ENCODE measurements at places on chromosomes 3 and 15.

- DNase-seq: no peak
Observed at GRCh38 chr3:126945171-126945721, 37.7 kb upstream of the PLXNA1 start.

GRCh38 chr3:64267721-64268604 lies 42.7 kb upstream of the PRICKLE2 start:
- no peak for DNase-seq

DNA sequence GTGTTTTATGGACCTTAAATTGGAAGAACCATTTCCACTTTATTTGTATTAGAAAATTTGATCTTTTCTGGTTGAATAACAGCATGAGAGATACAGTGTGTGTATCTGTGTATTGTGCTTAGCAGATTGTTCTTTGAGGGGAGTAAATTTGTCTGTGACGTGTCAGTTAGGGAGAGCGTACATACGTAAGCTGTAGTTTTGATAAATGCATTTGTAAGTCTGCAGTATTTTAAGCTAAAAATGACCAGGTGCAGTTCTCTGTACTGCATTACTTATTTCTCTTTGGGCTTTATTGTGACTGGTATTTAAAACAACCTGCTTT lies 264.8 kb downstream of the ROBO2 start:
- DNase-seq: no peak

DNA sequence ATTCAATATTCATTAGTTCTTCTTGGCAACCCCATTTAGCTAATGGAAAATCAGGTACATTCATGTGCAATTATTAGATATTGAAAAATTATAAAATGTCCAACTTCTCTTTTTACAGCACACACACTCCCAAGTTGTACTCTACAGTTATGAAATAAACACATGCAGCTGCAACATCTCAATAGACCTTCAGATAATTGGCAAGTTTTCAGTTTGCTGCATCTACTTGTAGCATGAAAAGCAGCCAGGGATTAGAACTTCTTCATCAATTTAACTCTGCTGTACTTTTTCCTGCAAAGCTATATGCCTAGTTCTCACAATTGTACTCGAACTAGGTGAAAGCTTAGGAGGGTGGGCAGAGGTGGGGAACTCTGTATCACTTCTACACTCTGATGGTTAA lies 46.6 kb upstream of the FHIT start:
- DNase-seq: no peak

DNA sequence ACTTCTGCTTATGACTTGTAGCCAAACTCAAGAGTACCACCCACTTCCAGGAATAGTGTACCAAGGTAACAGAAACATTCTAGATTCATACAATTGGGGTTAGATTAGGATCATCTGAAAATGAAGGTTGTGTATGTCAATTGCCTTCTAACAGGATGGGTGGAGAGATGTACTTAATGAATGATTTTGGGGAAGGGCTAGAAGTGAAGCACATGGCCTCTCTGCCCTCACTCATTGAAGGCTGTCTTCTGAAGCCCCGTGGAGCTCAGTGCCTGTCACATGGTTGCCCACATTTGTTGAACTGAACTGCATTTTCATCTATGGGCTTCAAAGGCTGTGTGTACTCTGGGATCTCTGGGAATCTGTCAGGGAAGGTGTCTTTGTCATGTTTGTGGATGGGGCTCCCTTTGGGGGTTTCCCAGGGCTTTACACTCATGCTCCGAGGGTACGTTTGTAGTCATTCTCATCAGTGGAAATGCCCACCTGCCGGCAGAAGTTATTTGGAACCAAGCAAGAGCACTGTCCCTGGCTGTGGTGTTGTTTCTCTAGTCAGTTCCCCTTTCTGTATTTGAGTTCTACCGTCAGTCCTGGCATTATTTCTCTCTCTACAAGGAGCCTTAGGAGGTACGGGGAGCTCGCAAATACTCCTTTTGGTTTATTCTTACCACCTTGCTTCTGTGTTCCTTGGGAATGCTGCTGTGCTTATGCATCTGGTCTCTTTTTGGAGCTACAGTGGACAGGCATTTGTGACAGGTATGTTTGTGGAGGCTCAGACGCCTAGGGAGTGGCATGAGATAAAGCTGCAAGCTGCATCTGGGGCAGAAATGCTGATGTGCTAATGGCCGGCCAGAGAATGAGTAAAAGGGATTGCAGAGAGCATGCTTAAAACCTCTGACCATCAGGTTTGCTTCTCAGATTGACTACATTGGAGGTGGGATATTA lies 22.4 kb downstream of the CD86 start:
- no peak for DNase-seq

DNA sequence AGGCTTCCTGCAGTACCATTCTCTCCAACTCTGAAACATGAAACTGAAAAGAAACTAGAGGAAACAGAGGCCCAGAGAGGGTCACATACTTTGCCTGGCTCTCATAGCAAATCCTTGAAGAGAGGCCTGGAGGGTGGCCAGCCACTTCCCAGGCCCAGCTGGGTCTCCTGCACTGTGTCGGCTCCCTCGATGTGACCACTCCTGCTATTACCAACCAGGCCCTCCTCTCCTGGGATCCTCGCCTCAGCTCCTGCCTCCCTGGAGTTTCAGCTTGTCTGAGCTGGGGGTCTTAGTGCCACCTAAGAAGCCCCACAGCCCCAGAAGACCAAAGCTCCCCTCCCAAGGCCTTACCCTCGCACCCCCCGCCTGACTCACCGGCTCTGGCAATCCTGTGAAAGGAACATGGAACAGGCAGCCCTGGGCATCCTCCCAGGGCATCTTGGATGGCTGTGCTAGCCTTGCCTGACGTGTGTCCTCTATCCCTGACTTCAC lies 4.6 kb downstream of the LOXL1 start:
- DNase-seq: no peak

DNA sequence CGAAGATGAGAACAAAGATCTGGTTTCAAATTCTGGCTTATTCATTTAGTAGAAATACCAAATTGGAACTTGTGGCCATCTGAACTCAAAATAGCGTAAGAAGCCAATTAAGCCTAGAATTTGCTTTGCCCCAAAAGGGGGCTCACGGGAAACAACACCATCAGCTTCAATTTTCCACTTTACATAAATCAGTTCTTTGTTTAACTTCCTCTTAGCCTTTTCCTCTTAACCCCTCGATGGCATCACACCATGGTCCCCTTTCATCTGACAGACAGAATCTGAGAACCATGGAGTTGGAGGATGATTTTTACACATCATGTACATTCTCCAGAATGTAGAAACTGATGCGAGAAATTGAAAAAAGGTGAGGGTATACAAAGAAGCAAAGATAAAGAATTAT lies 207.0 kb downstream of the FOXP1 start:
- DNase-seq: no peak

DNA sequence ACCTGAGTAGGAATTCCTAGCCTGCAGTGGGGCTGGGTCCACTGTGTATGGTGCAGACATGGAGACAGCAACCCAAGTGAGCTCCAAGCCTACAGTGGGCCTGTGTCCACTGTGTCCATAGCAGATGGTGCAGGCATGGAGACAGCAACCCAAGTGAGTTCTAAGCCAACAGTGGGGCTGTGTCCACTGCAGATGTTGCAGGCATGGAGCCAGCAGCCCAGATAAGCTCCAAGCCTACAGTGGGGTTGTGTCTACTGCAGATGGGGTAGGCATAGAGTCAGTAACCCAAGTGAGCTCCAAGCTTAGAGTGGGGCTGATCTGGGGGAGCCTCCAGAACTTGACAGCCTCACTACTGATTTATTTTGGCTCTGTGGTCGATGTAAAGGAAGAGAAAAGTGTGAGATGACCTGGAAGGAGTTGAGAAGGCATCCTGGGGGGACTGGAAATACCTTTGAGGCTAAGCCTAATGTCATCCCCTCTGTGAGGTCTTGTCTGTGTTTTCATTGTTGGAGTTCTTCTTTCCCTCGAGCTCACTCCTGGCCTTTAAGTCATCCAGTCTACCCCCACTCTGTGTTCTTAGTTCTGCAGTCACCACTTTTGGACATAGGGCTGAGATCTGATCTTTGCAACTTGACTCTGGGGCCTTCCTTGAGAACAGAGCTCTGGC lies 22.4 kb upstream of the IL16 start:
- no peak for DNase-seq

DNA sequence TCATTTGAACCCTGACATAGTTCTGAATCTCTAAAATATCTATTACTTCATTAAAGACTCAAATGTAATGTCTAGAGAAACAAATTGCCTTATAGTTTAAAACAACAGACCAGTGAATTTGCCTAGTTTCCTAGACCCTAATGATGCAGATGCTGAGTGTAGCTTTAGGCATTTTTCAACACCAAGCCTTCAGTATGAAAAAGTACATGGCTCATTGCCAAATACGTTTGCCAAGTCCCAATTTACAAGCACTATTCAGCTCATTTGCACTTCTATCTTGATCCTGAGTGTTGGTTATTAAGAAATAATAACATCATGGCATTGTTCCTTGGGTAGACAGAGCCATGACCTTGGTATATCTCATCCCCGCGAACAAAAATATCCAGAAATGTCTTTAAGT lies 46.8 kb downstream of the EOMES start:
- no peak for DNase-seq

- DNase-seq: peak; percentile 35
Observed at GRCh38 chr3:187678726-187679268, 8.6 kb upstream of the SST start.

DNA sequence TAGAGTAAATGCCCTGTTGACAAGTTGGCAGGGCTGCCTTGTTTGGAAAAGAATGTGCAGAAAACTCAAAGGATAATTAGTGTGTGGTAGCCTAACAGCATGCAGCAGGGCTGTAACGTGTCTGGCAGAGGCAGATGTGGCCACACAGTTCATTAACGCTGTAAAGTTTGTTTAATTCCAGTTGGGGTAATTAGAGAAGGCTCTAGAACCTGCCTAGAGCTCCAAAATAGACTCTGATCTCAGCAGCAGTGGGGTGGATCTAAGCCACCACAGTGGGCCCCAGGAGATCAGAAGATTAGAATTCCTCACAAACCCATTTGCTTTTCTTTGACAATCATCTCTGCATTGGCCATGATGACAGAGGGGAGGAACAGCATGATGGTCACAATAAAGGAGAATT lies 65.1 kb upstream of the LEKR1 start:
- no peak for DNase-seq

DNA sequence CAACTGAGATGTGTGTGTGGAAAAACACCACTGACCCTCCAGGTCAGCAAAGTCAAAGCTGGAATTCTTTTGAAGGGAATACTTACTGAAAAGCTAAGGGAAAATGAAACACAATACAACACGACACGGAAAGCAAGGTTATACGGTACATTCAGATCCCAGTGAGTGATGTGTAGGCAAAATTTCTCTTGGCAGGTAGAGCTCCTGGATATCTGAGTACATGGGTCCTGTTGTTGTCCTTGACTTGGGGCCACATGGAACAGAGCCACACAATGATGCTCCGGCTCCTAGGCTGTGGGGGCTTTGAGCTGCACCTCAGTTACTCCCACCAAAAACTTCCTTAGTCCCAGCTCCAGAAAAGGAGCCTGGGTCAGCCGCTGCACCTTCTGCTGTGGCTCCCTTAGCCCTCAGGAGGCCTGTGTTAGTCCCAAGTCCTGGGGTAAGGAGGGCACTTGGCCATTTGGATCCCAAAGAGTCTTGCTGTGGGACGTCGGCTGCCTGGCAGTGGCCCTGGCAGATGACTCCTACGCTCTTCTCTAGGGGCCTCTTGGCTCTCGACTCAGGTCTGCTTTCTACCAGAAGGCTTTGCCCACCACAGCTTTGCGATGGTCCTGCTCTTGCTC lies 95.6 kb downstream of the ADCY5 start:
- DNase-seq: no peak

All from stimulated activated CD4-positive, alpha-beta T cell treated with anti-CD3 and anti-CD28 coated beads, Interleukin-4, amount 100 ng/mL, for 24 hours (primary cell).